ENCODE measurements at places on chromosomes 12 and 14. TPM values are rescaled to one million over a fixed set of nuclear protein-coding genes. Genes with fewer than 3 reads are reported as not detected.

Gene TPPP2
- not detected for total RNA-seq

Gene CLEC7A
- total RNA-seq = not detected

Gene MIP
- not detected for total RNA-seq

Gene POTEM
- total RNA-seq = not detected

Gene ACRBP
- total RNA-seq = 0.18 TPM

Gene PPM1A
- 12.9 TPM for total RNA-seq

Gene OAS2
- total RNA-seq = 1.2 TPM

Gene ANO4
- 24.8 TPM for total RNA-seq

Gene IGF1
- total RNA-seq = not detected

Gene TAS2R42
- not detected for total RNA-seq

Gene SERPINA1
- 0.86 TPM for total RNA-seq

Gene ERBB3
- 0.35 TPM for total RNA-seq

Gene KCNH3
- total RNA-seq = 0.35 TPM

Gene CEBPE
- not detected for total RNA-seq

Gene MAP3K9
- total RNA-seq = 2.9 TPM

Gene SNRNP35
- 11.5 TPM for total RNA-seq

Gene GRIP1
- not detected for total RNA-seq

Gene LALBA
- total RNA-seq = not detected

Gene MSI1
- total RNA-seq = not detected

Gene PRMT5
- total RNA-seq = 86.1 TPM
